Stimulated activated CD8-positive, alpha-beta memory T cell treated with anti-CD3 and anti-CD28 coated beads, Interleukin-15, amount 100 ng/mL, for 4 hours (primary cell): ENCODE measurements at places on chromosomes 1 and 21.

GRCh38 chr1:233240829-233241682 lies 54.5 kb downstream of the PCNX2 start:
- no peak for DNase-seq

DNA sequence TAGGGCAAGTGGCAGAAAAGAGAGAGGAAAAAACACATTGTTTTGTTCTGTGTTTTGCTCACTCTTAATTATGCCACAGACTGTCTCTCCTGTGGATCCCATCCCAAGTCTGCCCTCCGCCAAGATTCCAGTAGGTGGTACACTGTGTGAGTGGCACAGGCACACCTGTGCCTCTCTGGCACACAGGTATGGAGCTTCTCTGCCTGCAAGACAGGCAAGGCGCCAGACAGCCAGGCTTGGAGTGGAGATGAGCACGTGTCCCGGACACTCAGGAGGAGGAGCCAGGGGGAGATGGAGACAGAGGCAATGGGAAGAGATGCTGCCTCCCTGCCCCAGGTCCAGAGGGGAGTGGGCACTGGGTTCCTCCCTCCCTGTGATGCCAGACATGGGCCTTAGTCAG lies 6.5 kb upstream of the GRIK3 start:
- DNase-seq = no peak

DNA sequence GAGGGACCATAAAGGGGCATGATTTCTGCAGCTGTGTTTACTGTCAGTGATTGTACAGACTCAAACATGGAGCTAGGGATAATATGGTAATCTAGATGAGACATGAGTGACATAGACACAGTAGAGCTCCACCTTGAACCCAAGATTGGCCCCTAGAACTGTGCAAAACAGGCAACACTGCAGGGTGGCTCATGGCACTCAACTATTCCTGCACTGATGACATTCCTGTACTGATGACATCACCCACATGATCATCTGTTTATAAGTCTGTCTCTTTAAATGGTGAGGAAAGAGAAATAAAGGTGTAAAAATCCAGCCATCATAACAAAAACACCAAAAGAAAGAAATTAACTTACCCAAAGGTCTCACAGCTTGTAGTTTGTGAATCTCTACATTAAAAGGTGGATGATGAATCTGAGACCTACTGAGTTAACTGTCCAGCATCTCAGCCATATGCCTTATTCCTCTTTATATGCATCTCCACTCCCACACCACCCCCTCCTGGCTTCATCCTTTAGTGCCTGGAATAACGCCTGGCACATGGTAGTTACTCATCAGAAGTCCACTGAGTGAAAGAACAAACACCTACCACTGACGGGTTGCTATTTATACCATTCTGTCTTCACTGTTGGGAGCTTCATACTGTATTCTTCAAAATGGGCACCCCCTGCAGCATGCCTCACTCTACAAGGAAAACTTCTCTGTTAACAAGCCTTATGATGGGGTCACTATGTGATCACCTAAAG lies at the start of gene LRRC53:
LRRC53 (minus strand) TSS at position 442 of the 746 bp plus-strand sequence. CDS start 29,262 bp downstream, outside the sequence.
- DNase-seq = no peak

GRCh38 chr1:115969509-115969908 lies 6.8 kb upstream of the SLC22A15 start:
- DNase-seq = no peak

DNA sequence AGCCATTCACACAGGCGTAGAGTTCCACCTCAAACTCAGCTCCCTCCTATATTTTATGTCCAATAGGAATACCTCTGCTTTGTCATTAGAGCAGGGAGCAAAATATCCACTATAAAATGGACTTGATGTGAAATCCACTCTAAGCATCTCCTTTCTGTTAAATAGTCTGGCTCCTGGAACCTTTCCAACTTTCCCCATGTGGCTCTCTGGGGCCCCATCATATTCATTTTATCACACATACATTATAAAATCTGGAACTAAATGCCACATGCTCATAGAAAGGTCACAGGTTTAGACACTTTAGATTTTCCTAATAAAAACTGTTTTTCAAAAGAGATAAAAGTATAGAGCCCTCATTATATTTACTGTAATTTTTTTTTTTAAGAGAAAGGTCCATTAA lies 82.1 kb downstream of the PTPN14 start:
- no peak for DNase-seq

- DNase-seq = no peak
Observed at GRCh38 chr1:151508833-151509232, 2.4 kb upstream of the CGN start.

DNA sequence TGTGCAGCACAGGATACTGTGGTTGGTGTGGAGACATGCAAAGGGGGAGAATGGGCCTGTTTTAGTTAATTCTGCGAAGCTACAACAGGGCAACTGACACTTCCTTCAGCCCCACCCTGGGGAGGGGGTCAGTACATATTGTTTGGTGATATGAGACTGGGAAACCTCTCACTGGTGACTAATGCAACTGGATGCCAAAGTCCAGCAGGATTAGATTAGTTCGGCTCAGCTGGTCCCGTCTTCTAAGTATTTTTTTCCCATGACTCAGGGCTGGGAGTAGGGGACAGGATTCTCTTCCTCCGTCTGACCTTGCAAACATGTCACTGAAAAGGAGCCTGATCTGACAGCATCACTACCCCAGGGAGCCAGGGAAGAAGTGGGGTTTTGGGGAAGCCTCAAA lies 43.0 kb downstream of the PLXNA2 start:
- no peak for DNase-seq

DNA sequence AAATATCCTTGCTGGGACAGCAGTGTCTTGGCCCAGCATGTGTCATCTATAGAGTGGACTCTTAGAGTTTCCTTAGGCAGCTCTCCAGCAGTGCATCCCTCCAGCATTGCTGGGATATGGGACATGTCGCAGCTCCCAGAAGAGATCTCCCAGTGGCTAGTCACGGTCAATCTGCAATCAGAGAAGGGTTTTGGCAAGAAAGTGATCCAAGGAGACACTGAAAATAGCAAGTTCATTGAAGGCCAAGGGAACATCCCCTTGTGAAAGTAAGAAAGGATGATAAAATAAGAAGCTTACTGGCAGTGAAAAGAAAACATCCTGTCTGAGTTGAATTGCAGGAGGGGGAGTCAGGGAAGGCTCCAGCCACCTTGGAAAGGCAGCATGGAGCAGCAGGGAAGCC lies 19.3 kb upstream of the NPL start:
- DNase-seq = no peak

GRCh38 chr1:93842750-93843500 lies 36.1 kb downstream of the DNTTIP2 start:
- no peak for DNase-seq

DNA sequence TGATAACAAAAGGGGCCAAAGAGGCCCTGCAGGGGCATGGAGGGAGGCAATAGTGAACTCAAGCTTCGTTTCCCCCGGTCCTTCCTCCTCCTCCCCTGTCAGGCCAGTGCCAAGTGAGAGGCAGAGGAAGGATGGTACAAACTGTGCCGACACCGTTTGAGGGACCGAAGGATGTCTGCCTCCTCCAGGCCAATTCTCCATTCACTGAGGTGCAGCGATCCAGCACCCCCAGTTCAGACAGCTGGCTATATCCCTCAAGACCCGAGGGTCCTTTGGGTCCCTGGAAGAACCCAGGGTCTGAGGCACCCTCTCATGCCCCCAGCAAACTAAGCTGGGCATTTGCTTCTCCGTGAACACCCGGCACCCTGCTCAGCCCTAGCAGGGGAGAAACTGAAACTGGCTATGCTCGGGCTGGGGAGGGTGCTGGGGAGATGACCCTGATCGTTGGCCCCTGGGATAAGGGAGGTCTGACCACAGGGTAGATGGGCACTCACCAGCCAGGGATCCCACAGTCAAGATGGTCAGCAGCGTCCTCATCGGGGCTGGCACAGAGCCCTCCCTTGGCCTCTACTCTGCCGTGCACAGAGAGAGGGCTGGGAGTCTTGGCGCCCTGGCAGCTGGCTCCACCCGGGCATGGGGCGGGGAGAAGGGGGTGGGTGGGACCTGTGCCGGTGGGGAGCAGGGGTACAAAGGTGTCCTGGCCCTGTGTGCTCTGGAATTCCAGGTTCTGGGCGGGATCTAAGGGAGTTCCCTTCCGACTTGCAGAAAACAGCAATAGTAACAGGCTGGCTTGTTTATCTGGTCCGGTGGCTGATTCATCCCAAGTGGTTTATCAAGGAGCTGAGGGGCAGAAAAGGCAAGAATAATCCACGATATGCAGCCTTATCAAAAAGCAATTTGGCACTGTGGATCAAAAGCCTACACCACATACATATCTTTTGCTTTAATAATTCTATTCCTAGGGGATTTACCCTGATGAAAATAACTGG lies at the start of gene IL22RA1:
IL22RA1 (minus strand) TSS at position 595 of the 989 bp plus-strand sequence; CDS start at position 537, 58 bp downstream.
- DNase-seq = no peak

DNA sequence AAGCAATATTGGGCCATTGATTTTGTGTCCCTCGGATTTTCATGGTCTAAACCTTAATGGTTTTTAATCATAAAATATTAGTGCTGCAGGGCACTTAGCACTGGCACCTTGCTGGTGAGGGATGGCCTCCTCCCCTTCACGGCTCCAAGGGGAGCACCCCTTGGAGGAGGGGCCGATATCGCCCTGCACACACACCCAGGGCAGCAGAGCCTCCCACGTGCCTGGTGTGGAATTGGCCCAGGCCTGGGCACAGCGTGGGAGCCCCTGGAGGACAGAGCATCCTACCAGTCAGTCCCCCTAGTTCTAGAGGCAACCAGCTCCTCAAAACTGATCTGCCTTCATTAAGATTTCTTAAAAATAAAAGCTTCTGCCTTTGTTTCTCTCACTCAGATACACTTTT lies 90.7 kb upstream of the CSF3R start:
- no peak for DNase-seq

GRCh38 chr1:180247061-180247460 lies 17.0 kb downstream of the LHX4 start:
- DNase-seq = no peak
